SW480 (cell line): ENCODE measurements at places on chromosomes 4 and X.

GRCh38 chrX:119093991-119094735 is 21.4 kb downstream of the CT47C1 start:
- DNase-seq: no peak

GRCh38 chrX:39726771-39727170 is 371.0 kb downstream of the BCOR start:
- DNase-seq: peak; percentile 31

DNA sequence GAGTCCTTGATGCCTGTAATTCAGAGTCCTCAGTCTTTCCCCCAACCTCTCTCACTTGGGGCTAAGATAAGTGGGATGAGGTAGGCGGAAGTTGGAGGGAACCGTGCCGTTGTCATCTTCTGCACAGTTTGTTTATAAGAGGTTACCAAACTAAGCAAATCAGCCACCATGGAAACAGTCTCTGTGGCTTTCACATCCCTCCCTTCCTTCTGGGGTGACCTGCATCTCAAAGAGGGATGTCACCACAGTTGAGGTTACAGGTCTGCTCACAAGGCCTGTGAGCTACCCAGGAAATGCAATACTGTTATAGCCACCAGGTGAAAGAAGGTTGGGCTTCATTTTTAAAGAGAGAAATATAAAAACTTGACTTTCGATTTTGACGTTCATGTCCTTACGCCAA is 26.3 kb downstream of the RTL5 start:
- no peak for DNase-seq

- DNase-seq: no peak
Observed at GRCh38 chrX:13569479-13570260, at the start of gene EGFL6. TSS of gene EGFL6 (plus strand) at chrX:13569601. CDS start at chrX:13569862, 261 bp downstream.

- peak; percentile 63 for DNase-seq
Observed at GRCh38 chrX:37685381-37686359, at the start of gene XK. TSS of gene XK (plus strand) at chrX:37685791. CDS start at chrX:37685962, 171 bp downstream.

DNA sequence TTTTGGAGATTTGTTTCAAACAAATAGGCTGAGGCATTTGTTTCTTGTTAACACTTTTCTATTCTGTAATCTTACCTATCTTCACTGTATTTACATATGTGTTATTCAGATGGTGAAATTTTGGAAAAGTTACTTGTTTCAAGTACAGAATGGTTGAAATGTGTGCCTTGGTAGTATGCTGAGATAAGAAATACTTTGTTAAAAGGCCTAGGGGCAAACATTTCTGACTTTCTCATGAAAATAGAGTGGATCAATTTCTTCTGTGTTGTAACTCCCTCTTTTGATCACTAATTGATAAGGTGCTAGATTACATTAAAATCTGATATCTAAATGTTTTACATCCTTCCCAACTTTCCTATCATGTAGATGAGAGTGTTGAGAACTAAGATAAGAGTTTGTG is 18.1 kb downstream of the USO1 start:
- no peak for DNase-seq

GRCh38 chrX:85851418-85851817 is 195.9 kb downstream of the CHM start:
- DNase-seq: peak; percentile 25

DNA sequence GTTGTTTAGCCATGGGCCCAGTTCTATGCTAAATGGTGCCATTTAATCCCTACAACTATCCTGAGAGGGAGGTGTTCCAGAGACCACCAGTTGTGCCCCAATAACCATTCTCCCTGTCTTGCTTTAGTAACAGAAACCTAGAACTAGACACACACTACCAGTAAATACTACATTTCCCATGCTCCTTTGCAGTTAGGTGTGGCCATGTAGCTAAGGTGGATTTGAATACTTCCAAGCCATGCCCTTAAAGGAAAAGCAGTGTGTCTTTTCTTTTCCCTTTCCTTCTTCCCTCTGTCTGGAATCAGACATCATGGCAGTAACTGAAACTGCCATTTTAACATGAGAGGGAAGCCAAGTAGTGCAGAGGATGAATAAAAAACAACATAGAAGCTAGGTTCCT is 90.9 kb upstream of the TMEM33 start:
- DNase-seq: no peak

DNA sequence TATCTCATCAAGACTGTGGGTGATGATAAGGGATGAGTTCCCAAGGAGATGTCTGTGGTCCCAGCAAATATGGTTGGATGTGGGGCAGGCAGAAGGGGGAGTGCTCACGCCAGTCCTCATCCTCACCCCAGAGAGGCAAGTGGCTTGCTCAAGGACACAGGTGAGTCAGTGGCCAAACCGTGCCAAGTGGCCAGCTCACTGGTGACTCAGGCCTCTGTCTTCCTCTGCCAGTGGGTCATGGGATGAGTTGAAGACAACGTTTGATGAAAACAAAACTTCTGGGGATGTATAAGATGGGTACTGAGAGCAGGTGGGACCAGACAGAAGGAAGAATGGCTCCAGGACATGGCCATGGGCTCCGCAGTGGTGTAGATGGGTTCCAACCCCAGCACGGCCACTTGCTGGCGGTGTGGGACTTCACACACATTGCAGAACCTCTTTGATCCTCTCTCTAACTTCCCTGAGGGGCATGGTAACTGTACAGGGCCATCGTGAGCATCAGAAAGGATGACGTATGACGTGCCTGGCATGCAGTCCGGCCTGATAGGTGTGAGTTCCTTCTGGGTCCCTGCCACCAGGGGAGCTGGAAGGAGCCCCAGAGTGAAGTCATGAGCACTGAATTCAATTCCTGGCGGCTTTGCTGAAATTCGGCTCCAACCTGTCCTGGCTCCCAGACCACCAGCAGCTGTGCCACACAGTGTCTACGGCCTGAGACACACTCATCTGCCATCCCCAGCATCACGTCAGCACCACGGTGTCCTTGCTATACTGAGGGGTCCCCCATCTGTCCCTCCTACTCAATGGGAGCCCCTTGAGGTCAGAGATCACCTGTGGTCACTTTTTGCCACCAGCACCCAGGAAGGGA is 41.3 kb upstream of the GPR78 start:
- peak; percentile 33 for DNase-seq

GRCh38 chrX:72201836-72202536 is 20.4 kb downstream of the PIN4 start:
- DNase-seq: peak; percentile 30

- DNase-seq: no peak
Observed at GRCh38 chr4:4950561-4951290, 68.5 kb downstream of the CYTL1 start.

GRCh38 chr4:102333787-102334186 is 11.5 kb downstream of the SLC39A8 start:
- no peak for DNase-seq

- no peak for DNase-seq
Observed at GRCh38 chrX:137651647-137652046, 85.7 kb downstream of the ZIC3 start.

- DNase-seq: no peak
Observed at GRCh38 chr4:1091561-1091995, 21.8 kb downstream of the RNF212 start.

GRCh38 chr4:24042094-24042493 is 152.2 kb upstream of the PPARGC1A start:
- no peak for DNase-seq

- peak; percentile 18 for DNase-seq
Observed at GRCh38 chrX:120791013-120791643, 84.5 kb downstream of the CT47B1 start.

- DNase-seq: peak; percentile 21
Observed at GRCh38 chr4:169268951-169269760, 1.6 kb downstream of the SH3RF1 start.

DNA sequence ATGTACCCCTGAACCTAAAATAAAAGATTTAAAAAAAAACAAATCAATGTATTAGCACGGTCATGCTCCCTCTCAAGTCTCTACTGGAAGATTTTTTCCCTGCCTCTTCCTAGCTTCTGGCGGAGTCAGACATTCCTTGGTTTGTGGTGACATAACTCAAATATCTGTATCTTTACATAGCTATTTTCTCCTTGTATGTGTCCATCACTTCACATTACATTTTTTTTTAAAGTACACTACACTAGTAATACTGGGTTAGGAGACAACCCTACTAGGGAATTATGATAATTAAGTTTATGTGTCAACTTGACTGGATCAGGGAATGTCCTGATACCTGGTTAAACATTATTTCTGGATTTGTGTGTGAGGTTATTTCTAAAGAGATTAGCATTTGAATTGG is 1197.9 kb downstream of the TECRL start:
- DNase-seq: no peak

GRCh38 chr4:106775636-106776035 is 260.5 kb downstream of the DKK2 start:
- no peak for DNase-seq

DNA sequence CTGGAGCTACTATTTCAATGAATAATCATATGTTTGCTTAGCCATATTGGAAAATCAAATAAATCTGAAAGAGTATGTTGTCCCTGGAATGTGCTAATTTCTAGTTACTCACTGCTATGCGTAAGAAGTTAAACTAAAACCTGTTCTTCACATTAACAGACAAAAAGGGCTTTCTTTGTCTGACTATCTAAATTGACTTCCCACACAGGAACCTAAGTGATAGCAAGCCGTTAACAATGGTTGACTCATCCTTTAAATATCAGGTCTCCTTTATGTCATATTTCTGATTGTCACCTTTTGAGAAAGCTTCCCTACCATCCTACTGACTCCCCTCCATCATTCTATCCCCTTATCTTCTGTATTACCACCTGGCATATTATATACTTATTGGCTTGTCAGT is 81.4 kb downstream of the AMELX start:
- peak; percentile 0 for DNase-seq

DNA sequence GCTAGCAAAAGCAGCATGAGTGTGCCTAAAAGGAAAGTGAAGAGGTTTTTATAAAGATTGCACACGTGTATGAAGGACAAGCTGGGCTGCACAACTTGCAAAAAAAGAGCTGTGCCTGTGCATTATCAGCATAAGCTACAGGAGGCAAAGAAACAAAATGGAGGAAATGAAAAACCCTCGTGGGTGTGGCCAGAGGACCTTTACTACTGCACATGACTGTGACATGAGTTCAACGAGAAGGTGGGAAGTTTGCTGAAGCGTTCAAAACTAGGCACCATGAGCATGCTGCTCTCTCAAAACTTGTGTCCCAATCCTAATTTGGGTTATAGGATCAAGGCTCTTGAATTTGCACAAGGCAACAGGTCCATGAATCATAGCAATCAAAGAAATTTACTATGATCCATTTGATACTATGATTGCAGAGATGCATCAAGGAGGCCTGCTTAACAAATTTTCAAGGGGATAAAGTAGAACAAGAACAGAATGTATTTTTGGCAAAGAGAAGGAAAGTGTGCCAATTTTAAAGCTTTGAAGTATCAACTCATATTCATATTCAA is 38.1 kb upstream of the CXorf38 start:
- DNase-seq: no peak

GRCh38 chrX:134891652-134892051 is 99.1 kb upstream of the SMIM10 start:
- no peak for DNase-seq

GRCh38 chr4:39062094-39062769 is at the start of gene KLHL5:
TSS of gene KLHL5 (plus strand) at chr4:39062232. CDS start at chr4:39062653, 421 bp downstream.
- peak; percentile 55 for DNase-seq

DNA sequence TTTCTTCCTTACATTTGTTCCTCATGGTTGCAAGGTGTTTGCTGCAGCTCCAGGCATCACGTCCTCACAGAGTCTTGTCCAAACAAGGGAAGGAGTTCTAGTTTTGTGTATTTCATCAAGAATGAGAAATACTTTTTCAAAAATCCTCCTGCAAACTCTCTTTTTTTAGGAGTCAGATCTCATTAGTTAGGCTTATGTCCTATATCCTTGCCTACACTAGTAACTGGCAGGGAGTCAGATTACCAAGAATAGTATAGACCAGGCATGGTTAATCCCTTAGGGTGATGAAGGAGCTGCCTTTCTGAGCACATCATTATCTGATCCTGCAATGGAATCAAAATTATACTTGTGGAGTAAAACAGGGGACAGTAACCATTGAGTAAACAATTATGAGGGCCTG is 160.4 kb downstream of the SHROOM3 start:
- no peak for DNase-seq

- no peak for DNase-seq
Observed at GRCh38 chr4:3434881-3435685, 6.7 kb upstream of the HGFAC start.

DNA sequence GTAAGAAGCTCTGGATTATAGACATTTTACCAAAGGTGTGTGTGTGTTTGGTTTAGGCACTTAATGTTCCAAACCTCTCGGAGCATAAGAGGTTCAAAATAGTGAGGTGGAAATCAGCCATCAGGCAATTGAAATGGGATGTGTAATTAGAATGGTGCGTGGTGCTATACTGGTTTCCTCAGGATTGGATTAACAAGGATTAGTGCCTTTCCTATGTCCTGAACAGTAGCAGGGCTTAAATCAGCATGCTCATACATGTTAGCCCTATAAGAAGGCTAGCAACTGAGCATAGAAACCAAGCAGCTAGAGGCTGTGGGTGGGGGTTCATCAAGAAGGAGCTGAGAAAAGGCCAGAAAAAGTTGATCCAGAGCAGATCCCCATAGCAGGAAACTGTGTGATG is 256.8 kb upstream of the CXXC4 start:
- DNase-seq: no peak

- peak; percentile 25 for DNase-seq
Observed at GRCh38 chr4:166092797-166093290, 219.8 kb downstream of the TLL1 start.

- no peak for DNase-seq
Observed at GRCh38 chrX:44733931-44734330, 109.9 kb upstream of the DUSP21 start.

GRCh38 chr4:44237643-44238042 is 211.0 kb downstream of the KCTD8 start:
- no peak for DNase-seq

- peak; percentile 54 for DNase-seq
Observed at GRCh38 chr4:107183155-107183774, 147.2 kb upstream of the DKK2 start.

DNA sequence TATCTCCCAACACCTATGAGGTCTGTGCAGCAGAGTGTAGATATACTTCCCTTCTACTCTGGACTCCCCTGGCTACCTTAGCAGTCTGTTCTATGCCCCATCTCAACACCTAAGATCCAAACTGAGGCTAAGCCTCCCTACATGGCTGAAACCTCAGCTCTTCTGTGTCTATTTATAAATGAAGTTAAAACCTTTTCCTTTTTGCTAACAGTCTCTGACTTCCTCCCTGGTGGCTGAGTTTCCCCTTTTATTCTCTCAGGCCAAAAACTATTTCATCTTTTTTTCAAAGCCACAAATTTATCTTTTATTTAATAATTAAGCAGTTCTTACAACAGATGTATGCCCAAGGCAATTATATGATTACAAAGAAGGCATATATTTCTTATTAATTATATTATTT is 111.8 kb upstream of the STIM2 start:
- no peak for DNase-seq
